ENCODE measurements at places on chromosomes 1 and 21.
A peak's percentile ranks its signal among the peaks of the same experiment; 100 is the strongest.

GRCh38 chr1:232033285-232033684 is 406.7 kb downstream of the DISC1 start:
- DNase-seq = no peak

DNA sequence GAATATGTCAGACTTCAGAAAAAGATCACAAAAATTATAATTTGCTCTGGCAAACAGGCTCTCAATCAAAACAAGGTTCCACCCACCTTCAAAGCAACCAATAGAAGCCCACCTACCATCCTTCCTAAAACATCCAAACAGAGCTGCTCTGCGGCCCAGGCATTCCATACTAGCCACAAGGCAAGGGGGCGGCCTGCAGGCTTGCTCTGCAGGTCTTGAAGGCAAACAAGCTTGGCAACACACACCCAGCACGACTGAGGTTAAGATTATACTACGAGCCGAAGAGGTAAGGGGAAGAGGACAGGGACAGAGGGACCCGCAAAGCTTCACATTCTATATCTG is 207.3 kb downstream of the SLC45A1 start:
- DNase-seq = peak; percentile 55

GRCh38 chr1:45785583-45785982 is 17.8 kb upstream of the MAST2 start:
- DNase-seq = peak; percentile 69

GRCh38 chr1:66403007-66403731 is 130.8 kb upstream of the SGIP1 start:
- peak; percentile 38 for DNase-seq

GRCh38 chr1:241309651-241310050 is 47.4 kb downstream of the RGS7 start:
- no peak for DNase-seq

DNA sequence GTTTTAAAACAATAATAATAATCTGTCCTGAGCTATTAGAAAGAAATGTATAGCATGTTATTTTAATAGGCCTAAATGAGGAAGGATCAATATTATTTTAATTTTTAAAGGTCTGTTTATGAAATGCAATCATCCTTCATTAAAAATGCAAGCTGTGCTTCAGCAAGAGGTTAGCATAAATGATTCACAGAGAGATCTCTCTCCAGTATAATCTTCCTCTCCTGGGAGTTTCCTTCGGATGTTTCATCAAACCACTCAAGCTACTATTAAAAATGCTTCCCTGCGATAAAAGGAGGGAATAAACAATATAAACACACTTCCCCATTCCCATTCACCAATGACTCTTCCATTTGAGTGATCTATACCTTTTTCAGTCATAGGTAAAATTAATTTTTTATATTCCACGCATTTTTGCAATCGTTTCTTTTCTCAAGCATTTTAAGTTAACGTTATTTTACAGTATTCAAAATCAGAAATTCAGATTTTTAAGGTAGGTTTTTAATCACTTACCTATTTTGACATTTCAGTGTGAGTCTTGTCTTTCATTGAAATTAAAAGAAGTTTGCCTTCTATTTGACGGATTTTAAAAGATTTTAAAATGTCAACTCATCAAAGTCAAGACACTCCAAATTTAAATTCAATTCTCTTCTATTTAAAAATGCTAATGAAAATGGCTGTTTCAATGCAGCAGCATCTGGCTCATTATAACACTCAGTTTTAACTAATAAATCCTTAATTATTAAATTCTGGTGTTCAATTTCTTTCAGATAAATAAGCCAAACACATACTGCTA is 64.3 kb downstream of the RERE start:
- DNase-seq = no peak

DNA sequence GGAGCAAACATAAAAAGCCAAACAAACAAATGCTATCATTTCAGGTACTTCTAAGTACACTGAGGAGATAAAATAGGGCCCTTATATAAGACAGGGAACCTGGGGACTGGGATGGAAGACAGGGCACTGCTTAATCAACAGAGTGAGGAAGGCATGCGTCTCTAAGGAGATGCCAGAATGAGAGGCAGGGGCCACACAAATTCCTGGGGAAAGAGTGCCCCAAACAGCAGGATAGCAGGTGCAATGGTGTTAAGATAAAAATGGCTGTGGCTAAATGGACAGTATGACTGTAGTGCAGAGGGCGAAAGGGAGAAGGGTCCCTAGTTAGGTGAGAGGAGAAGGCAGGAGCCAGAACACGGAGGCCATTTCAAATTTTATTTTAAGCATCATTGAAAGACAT is 113.9 kb downstream of the ZBTB18 start:
- no peak for DNase-seq

DNA sequence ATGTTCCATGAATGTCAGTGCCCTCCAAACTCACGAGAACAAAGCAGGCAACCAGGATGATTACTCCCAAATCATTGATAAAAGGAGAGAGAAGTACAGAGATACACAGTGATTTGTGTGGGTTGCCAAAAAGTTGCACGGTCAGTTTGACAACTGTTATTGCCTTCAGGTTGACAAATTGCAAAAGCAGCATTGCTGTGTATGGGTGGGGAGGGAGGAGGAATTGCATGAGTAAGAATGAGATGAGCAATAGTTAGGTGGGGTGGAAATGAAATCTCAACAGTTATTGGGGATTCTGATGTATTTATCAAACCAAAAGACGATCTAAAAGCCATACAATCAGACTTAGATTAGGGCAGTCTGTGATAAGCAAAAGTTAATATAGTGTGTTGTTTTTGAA is 93.7 kb downstream of the NTMT2 start:
- DNase-seq = no peak

- DNase-seq = no peak
Measured at GRCh38 chr1:197674286-197674685, 101.0 kb downstream of the DENND1B start.

GRCh38 chr1:69492286-69492685 is 75.4 kb upstream of the LRRC7 start:
- DNase-seq = no peak

GRCh38 chr1:78426408-78426807 is 64.4 kb upstream of the PTGFR start:
- no peak for DNase-seq

DNA sequence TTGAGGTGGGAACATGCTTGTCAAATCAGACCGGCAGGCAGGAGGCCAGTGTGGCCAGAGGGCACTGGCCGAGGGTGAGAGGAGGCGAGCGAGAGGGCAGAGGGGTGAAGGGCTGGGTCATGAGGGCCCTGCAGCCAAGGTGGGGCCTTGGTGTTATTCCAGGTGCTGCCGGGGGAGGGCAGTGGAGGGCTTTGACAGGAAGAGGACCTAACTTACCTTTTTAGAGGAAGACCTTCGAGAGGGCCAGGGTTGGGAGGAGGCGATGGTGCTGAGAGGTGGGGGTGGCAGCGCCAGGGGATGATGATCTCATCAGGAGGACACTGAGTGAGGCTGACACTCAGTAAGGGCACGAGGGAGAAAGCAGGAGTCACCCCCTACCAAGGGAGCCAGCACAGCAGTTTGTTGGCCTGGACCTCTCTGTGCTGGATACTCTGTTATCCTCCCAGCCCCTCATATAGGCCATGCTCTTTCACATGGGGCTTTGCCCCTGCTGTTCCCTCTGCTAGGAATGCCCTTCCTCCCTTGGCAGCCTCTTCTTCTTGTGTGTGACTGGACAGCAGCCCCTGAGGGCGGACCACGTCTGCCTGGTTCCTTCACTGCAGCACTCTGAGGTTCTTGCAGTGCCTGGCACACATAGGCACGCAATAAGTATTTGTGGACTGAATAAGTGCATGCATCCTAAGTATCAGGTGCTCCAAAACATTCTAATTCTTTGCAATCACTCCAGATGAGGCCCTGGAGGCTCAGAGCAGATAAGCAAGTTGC is 7.5 kb upstream of the TTC22 start:
- no peak for DNase-seq

GRCh38 chr1:28819020-28819419 is 7.0 kb downstream of the OPRD1 start:
- no peak for DNase-seq

DNA sequence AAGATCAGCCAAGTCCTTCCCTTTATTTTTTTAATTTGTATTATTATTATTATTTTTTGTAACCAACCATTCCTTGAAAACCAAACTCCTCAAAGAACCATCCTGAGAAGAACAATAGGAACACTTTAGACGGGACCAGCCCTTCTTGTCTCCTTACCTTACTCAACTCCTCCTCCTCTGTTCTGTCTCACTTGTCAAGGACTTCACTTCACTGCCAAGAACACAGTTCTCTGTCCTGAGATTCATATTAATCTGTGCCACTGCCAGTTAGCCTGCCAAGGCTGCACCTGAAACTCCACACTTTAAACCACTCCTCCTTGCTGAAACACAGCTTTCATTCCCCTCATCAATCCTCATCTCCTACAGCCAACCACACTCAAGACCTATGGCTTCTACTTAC is 73.8 kb upstream of the ATP1A1 start:
- no peak for DNase-seq

DNA sequence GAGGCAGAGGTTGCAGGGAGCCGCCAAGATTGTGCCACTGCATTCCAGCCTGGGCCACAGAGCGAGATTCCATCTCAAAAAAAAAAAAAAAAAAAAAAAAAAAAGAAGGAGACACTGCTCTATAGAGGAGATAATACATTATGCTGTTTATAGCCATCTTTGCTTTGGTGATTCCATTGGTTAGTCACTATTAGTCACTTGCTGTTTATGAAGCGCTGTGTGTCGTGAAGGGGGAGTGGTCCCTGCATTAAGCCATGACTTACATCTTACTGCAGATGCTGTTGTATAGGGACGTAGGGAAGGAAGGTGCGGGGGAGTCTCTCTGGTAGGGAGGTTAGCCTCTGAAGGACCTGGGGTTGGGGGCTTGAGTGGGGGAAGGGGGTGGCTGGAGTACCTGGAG is 48.3 kb downstream of the HUNK start:
- DNase-seq = no peak

- no peak for DNase-seq
Measured at GRCh38 chr1:33377013-33377412, 53.9 kb downstream of the PHC2 start.

DNA sequence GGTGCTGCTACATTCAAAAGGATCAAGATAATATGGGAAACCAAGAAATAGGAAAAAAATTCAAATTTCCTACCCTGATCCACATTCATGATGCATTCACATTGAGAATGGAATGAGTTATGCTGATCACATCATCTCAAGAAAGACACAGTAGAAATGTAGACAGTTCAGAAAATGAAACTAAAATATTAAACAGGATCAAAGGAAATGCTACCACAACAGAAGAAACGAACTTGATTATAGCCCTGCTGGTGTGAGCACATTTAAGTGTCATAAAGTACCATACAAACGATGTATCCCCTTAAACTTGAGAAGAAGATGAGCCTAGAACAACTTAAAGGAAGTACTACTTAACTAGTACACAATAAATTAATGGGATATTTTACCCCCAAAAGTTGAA is 21.3 kb downstream of the SYDE2 start:
- no peak for DNase-seq

- DNase-seq = no peak
Measured at GRCh38 chr21:36628761-36629460, 70.0 kb upstream of the SIM2 start.

DNA sequence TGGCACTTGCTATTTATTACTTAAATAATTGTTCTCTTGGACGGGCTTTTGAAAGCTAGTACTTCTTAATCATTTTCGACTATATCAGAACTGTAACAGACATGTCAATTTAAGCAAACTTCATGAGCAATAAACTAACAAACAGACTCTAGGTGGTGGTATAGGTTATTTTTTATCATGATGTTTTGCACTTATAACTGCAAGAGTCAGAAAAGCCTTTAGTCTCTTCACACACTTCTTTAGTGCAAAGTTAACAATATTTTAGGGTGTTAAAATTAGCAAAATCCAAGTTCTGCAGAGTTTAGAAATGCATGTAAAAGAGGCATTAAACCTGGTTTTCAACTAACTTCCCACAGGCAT is 2.2 kb downstream of the NRIP1 start:
- peak; percentile 80 for DNase-seq

- DNase-seq = peak; percentile 37
Measured at GRCh38 chr1:154485106-154485505, 16.9 kb upstream of the TDRD10 start.

GRCh38 chr1:15943992-15944307 is 32.0 kb downstream of the ZBTB17 start:
- no peak for DNase-seq

- DNase-seq = no peak
Measured at GRCh38 chr1:224219612-224220059, 36.6 kb downstream of the DEGS1 start.

DNA sequence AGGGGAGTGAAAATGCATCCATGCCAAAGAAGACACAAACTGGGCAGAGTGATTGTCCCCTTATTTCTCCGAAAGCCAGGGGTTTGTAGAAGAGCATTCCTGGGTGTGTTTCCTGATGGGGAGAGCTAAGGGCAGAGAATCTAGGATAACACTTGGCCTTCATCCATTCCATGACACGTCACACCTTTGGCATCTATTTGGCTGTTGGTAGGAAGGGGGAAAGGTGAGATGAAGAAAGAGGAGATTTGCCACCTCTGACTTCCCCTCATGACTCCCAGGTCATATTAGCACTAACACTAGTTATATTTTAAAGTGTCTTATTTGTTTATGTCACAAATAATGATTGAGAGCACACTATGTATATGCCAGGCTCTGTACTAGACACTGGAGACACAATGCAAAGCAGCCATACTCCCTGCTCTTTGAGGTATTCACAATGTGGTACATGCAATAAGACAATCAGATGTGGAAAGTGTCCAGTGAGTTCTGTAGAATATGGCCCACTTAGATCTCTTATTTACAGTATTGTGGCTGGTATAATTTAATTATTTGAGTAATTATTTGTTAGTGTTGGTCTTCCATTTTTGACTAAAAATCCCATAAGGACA is 54.5 kb upstream of the GADD45A start:
- DNase-seq = no peak

DNA sequence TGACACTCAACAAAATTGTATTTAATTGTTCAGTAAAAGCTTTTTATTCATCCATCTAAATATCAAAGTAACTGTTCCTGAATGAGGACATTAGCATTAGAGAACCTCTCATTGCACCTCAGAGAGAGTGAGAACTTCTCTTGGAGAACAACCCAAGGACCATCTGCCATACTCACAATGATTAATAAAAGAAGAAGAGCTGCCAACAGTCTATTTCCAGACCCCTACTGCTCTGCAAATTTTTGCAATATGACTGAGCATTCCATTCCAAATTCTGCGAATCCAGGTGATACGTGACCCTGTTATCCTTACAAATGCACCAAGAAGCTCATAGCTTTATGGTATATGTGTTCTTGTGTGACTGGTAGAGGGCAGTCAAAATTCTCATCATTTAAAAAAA is 422.5 kb downstream of the NEGR1 start:
- no peak for DNase-seq
